Stimulated activated naive CD8-positive, alpha-beta T cell treated with anti-CD3 and anti-CD28 coated beads, Interleukin-15, amount 100 ng/mL, for 72 hours (primary cell): ENCODE measurements at places on chromosomes 3 and 15.

DNA sequence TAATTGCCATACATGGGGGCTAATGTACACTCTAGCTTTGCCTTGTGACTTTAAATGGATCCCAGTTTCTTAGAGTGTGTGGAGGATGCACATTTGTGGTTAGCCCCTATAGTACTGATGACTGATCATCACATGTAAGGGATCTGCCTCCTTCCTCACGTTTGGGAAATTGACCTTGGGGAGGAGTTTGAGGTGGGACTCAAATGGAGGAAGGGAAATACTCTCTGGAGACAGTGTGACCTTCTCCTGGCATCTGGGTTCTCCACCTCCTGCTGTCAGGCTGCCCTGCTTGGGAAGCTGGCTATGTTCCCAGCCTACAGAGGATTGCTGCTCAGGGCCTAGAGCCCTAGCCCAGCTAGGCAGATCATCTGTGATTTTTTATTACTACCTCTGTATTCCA is 48.7 kb downstream of the PPM1L start:
- no peak for DNase-seq

DNA sequence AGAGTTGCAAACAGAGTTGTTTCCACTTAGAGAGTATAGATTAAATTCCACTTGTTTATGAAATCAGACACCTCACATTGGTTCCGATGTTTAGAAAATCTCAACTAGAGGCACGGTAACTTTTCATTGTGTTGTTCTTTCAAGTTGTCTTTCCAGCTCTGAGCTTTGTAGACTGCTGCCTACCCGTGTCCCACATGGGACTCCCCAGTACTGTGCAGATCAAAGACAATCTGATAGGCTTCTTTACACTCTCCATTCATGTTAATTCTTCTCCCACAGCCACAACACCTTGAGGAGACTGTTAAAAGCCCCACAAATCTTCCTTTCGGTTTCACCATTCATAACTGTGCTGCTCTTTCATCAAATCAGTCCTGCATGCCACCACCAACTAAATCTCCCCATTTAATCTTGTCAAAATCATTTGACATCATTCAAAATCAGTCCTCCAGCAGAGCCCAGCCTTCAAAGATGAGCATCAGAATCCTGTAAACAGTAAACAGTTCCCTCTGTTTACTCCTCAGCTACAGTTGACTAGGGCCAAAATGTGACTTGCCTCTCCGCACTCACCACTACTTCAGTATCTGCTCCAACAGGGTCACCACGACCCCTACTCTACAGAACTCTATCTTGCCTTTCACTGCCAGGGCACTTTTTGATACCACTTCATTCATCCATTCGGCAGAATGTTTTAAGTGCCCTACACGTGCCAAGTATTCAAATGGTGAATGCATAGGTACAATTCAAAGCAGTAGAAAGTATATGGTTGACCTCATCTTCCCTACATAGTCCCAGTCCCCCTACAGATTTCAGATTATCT is 8.3 kb downstream of the ANXA2 start:
- DNase-seq, result peak; percentile 44

GRCh38 chr15:76566276-76566675 is 229.7 kb downstream of the ISL2 start:
- DNase-seq, result no peak

GRCh38 chr3:126031981-126032471 is 51.9 kb downstream of the SLC41A3 start:
- DNase-seq, result no peak

DNA sequence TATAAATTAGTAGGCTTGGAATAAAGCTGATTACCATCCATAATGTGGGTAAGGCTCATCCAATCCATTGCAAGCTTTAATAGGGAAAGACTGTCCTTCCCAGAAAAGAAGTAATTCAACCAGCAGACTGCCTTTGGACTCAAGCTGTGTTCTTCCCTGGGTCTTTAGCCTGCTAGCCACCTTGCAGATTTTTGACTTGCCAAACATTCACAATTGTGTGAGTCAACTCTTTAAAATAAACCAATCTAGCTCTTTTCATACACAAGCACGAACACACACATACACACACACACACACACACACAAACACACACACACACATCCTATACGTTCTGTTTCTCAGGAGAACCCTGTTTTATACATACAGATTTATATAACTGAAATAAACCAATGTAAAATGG is 248.1 kb downstream of the NAALADL2 start:
- no peak for DNase-seq

DNA sequence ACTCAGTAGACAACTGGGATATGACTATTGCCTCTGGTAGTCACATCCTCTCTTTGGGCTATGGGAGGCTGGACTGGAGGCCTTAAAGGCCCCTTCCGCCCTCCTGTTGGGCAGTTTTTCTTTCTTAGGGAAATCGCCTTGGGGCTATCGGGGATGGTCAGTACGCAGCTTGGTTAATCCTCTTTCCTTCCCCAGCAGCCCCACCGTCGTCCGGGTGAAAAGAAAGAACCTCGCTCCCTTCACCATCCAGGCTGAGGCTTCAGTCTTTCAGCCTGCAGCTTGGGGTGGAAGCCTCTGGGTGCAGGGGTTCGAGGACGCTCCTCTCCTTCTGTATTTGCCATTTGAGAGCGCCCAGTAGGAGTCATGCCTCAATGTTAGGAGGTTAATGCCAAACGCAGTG is 641 bp upstream of the ST6GAL1 start:
- no peak for DNase-seq

GRCh38 chr15:97153356-97153965 is 807.0 kb upstream of the ARRDC4 start:
- no peak for DNase-seq
